ENCODE measurements at places on chromosomes 5 and 9. TPM values are rescaled to one million over a fixed set of nuclear protein-coding genes. Genes with fewer than 3 reads are reported as not detected.

NSG2 gene
- total RNA-seq: 497 TPM

PCDHGA2 gene
- total RNA-seq: 11.9 TPM

SELENOP gene
- 24.4 TPM for total RNA-seq

RIGI gene
- 8.5 TPM for total RNA-seq

PCA3 gene
- total RNA-seq: 1.6 TPM

GLDC gene
- 20.7 TPM for total RNA-seq

CARTPT gene
- 0.63 TPM for total RNA-seq

GLRA1 gene
- total RNA-seq: not detected

PCDHA6 gene
- 46.3 TPM for total RNA-seq

NDUFS6 gene
- 7.2 TPM for total RNA-seq

BTNL3 gene
- total RNA-seq: not detected

PCDHA11 gene
- 80.4 TPM for total RNA-seq
